Panc1 (cell line): ENCODE measurements at places on chromosomes 3 and 15.

DNA sequence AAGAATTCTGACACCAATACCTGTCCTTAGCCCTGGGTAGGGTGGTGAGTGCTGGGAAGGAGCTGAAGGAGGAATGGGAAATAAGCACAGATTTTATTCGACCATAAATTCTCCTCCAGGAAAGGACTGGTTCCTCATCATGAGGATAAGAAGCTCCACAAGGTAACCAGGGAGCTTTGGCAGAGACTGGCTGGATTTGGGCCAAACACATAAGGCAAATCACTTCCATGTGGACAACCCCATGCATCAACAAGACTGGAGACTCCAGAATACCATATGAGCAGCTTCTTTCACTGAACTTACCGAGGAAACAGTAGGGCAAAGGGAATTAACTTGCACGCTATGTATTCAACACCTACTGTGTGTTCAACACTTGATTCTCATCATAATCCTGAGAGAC is 312.5 kb downstream of the NTRK3 start:
- no peak for DNase-seq

DNA sequence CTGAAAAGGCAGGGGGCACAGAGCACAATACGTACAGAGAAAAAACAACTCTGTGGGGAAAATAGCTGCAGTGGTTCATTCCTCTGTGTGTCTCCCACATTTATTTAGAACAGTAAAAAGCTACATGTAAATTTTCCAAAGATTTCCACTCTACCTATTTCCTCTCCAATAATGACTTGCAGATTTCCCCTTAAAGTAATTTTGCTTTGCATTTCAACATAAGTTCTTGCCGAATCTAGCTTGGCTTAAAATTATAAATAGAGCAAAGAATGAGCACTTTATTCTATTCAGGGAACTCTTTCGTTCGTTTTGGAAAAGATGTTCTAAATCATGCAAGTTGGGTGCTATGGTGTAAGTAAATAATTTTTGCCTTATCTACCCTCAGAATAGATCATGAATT is 58.2 kb upstream of the NR2E3 start:
- no peak for DNase-seq

DNA sequence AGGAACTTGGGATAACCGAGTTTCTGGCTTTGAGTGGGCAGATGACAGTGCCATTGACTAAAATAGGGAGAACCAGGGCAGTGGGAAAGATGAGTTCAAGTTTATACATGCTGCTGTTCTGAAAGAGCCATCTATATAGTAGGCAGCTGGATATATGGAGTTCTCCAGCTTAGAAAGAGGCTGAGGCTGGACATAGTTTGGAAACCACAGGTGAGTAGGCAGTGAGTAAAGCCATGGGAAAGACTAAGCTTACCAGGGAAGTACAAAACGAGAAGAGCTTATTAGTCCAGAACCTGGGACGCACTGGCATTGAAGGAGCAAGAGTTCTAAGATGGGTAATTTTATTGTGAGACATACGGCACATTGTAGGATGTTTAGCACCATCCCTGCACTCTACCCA is 54.2 kb downstream of the MSL2 start:
- DNase-seq: no peak

DNA sequence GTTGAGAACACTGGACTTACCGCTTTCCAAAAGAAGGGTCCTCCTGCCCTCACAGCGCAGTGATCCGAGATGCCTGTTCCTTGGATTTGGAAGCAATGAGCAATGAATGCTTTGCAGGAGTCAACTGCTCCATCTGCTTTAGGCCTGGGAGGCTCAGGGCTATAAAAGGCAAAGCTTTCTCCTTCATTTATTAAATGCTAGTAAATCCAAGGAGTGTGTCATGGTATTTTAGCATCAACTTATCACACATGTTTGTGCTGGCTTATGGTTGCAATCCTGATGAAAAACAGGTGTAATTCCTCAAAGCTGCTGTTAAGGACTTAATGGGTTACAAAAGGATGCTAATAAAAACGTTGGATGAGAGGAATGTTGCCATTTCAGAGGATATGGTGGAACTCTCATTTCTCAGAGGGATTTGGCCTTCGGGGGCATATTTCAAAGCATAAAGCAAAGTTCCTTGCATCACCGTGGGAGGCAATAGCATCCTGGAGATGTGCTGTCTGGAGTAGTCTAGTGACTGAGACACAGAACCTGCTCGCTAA is 158.5 kb upstream of the TPM1 start:
- no peak for DNase-seq

- no peak for DNase-seq
Observed at GRCh38 chr3:29176501-29176900, 104.4 kb upstream of the RBMS3 start.
